ENCODE measurements at places on chromosomes 13 and 19. TPM values are rescaled to one million over a fixed set of nuclear protein-coding genes. Genes with fewer than 3 reads are reported as not detected.

ZNF154 gene
- 8.5 TPM for total RNA-seq

RGL3 gene
- total RNA-seq = not detected

ERICH4 gene
- total RNA-seq = not detected

MTUS2 gene
- total RNA-seq = not detected

SIGLEC14 gene
- not detected for total RNA-seq

RFX2 gene
- 8.9 TPM for total RNA-seq

ERICH6B gene
- not detected for total RNA-seq

SLC7A9 gene
- total RNA-seq = 0.80 TPM

NOVA2 gene
- total RNA-seq = 0.51 TPM

C19orf18 gene
- total RNA-seq = not detected

LGI4 gene
- 0.27 TPM for total RNA-seq

IL12RB1 gene
- 131 TPM for total RNA-seq

PIBF1 gene
- 22.1 TPM for total RNA-seq

TFPT gene
- 39.3 TPM for total RNA-seq

TSSK6 gene
- total RNA-seq = 3.1 TPM

OLFM2 gene
- 11.0 TPM for total RNA-seq

OVOL3 gene
- total RNA-seq = not detected

ATP7B gene
- total RNA-seq = 1.0 TPM

ETV2 gene
- total RNA-seq = not detected

ZNF17 gene
- total RNA-seq = 15.0 TPM

NLRP9 gene
- total RNA-seq = not detected

AP1M2 gene
- not detected for total RNA-seq

CD70 gene
- total RNA-seq = 75.9 TPM

CBY2 gene
- not detected for total RNA-seq

CLIP3 gene
- total RNA-seq = 3.8 TPM

CERS1 gene
- total RNA-seq = not detected

SLC25A41 gene
- total RNA-seq = 0.44 TPM

TMIGD2 gene
- 33.2 TPM for total RNA-seq

NPAS1 gene
- total RNA-seq = not detected

LHB gene
- not detected for total RNA-seq

MAST1 gene
- 1.1 TPM for total RNA-seq

ZNF541 gene
- total RNA-seq = 0.12 TPM

CYP4F3 gene
- 0.05 TPM for total RNA-seq

CYP2A13 gene
- total RNA-seq = not detected

NTN5 gene
- 0.81 TPM for total RNA-seq

ATCAY gene
- total RNA-seq = not detected

CLDN10 gene
- total RNA-seq = not detected

POLR2I gene
- 47.8 TPM for total RNA-seq

ZNF433 gene
- total RNA-seq = 0.29 TPM

PINLYP gene
- total RNA-seq = 4.1 TPM

EFNA2 gene
- total RNA-seq = not detected

GCDH gene
- 48.0 TPM for total RNA-seq

INAFM1 gene
- 10.6 TPM for total RNA-seq

PLK5 gene
- not detected for total RNA-seq

ARHGAP45 gene
- total RNA-seq = 471 TPM

NRTN gene
- 0.32 TPM for total RNA-seq
